Stimulated activated CD4-positive, alpha-beta T cell treated with anti-CD3 and anti-CD28 coated beads, Interleukin-1b, Interleukin-23, amount 100 ng/mL, for 48 hours (primary cell): ENCODE measurements at places on chromosomes 2 and 18.

DNA sequence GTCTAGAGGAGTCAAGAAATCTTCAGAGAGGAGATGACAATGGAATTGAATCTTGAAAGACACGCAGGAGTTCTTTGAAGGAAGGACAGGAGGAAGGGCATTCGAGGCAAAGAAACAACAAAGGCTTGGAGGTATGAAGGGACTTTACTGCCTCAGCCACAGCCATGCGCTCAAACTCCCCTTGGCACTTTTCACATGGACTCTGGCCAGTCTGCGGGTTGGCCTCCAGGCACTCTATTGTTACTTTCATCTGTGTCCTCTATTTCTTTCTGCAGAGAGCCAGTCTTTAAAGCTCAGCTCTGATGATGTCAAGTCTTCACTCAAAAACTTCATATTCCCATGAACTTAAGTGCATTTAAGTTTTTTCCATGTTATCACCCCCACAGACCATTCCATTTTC is 95.4 kb downstream of the ZAP70 start:
- no peak for DNase-seq

DNA sequence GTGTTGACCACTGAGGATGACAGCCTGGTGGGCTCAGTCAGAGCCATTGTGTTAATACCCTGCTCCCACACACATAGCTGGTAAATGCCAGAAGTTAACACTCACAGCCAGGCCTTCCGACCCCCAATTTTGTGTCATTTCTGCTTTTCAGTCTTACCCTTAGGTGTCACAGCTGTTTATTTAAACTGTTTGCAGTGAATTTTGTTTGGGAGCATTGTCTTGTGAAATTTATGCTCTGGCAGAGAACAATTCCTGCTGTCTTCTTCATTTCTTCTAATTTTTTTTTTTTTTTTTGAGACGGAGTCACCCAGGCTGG is 8.2 kb downstream of the LPIN1 start:
- DNase-seq = no peak

- no peak for DNase-seq
Observed at GRCh38 chr2:84958135-84959059, 12.6 kb upstream of the KCMF1 start.

DNA sequence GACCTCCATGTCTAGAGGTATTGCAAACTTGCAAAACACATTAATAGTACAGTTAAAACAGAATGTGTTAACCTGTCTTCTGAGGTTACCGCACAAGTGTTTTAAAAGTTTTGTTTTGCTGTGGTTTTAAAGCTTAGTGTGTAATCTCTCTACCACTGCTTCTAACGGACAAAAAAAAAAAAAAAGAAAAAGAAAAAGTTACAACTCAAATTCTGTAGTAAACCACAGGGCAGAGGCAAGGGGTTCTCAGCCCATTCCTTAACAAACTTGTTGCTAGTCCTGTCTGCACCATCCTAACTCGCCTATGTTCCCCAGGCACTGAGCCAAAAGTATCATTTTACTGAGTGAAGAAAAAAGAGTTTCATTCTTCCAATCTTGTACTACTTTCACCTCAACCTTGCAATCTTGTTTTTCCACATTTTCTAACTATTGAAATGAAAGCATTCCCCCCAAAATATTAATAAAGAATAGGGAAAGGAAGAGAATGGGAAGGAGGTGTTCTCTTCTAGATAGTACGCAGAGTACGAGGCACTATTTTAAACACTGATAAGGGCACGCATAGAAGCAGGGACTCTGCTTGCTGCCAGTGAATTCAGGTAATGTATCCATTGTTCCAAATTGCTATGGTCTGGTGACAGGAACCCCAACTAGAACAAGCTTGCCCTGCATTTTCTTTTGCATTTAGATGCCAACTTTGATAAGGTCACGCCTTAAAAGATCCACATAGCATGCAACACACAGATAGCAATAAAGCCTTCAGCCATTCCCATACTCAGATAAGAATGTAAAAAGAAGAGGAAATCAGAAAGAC is 47.1 kb downstream of the IKZF2 start:
- no peak for DNase-seq

DNA sequence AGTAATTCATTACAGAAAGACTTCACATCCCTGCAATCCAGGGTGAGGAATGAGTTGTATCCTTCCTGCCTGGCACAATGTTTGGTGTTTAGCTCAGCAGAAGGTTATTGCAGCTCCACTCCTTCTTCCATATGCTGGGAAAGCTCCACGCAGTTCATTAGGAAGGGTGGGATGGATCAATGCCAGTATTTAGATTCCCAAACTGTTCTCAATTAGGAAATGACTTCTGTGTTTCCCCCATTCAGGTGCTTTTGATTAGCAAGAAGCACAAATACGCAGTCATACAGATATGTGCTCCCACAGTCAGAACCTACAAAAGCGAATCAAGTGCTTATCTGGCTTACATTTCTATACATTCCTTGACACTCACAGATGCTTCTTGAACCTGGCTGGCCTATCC is 340.6 kb downstream of the NYAP2 start:
- no peak for DNase-seq

GRCh38 chr2:173680574-173680973 is 284.6 kb downstream of the SP3 start:
- DNase-seq = no peak

DNA sequence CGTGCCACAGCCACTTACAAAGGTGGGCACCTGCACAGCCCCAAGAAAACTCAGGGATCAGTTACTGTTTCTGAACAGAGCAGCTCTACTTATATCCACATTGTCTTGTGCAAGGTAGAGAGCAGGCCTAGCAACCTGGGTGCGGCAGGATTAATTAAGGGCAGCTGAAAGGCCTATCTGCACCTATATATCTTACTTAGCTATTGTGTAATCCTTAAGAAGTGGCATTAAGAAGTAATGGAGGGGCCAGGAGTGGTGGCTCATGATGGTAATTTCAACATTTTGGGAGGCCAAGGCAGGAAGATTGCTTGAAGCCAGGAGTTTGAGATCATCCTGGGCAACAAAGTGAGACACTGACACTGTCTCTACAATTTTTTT is 12.8 kb upstream of the ARL5A start:
- DNase-seq = no peak

DNA sequence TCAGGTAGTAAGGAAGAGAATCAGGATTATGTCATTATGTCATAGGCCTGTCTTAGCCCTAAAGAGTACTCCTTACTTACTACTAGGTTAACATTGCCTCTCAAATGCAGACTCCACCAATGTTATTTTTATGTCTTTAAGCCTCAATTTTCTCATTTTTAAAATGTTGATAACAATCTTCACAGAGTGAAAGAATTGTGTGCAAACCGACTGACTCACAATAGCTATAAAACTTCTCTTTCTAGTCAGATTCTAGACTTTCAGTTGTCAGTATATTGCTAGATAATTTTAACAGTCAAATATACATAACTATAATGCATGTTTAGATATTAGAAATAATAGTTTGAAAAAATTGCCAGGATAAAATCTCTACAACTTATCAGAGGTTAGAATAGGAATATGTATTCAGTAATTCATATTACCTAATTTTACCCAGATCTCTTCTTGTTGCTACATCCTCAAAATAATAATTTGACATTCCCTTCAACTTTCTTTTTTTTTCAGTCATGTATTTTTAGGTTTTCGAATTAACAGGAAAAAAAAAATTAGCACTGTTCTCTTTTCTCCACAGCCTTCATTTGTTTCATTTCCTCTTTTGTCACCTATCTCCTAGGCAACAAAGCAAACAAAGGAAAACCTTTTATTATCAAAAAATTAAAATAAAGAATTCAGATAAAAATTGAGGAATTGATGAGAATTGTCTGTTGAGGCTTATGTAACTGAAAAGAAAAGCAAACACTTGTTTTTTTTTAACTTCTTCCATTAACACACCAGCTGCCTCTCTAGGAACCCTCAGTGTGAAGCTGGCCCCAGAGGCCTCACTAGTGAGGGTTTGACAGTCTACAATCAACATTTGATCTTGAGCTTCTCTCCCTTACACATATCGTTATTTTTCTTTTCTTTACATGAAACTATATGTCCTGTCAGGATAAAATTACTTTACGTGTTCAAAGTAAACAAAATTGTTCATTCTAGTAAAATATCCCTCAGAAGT is 279.0 kb downstream of the CALCRL start:
- DNase-seq = no peak

- DNase-seq = no peak
Observed at GRCh38 chr2:240481720-240482119, 46.3 kb downstream of the GPC1 start.

DNA sequence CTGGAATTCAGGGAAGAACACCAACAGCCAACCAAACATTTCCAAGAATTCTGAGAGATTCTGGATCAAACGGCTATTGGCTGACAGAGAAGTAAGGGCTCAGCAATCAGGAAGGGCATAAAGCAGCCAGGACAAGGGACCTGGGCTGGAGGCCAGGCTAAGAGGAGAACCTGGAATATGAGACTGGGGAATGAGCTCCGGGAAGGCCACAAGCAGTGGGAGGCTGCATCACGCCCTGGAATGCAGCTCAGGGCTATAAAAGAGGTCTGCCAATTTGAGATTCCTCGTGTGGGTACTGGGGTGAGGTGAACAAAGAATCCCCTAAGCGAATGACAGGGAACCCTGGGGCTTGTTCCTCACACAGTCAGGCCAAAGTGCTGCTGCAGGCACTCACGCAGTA is 60.4 kb downstream of the ANO7 start:
- no peak for DNase-seq

GRCh38 chr2:43298500-43298899 is 72.1 kb upstream of the ZFP36L2 start:
- DNase-seq = no peak

- no peak for DNase-seq
Observed at GRCh38 chr18:23575309-23575651, 11.0 kb downstream of the NPC1 start.

DNA sequence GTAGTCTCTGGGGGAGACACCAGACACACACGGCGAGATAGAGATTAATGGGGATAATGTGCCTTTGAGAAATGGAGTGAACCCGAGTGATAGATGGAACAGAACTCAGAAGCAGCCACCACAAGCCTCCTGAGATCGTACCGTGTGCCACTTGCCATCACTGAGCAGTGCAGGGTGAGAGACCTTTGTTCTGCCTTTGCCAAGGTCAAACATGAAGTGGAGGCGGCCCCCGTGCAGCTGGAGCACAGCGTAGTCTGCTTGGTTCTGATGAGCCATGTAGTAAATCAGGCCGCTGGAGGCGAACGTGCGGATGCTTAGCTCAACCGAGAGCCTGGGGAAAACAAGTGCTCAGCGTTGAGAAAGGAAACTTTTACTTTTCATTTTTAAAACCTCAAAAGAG is 167.0 kb downstream of the LAMA1 start:
- DNase-seq = no peak

DNA sequence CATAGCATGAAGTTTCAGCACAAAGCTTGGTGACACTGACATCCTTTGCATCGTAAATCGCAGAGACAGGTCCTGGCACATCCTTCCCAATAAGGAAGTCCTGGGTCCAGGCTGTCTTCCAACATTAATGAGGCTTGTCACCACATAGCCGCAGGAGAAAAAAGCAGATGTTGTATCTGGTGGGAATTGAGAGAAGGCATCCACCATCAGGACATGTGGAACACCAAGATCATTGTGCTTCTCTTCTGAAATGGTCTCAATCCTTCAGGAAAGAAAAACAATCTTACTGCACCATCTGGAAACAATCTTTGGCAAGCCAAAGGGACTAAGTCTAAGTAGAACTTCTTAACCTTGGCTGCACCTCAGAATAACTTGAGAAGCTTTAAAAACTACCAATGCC is 119.0 kb upstream of the ARHGAP28 start:
- DNase-seq = no peak

GRCh38 chr2:2599441-2599840 is 268.4 kb upstream of the MYT1L start:
- DNase-seq = no peak

- DNase-seq = no peak
Observed at GRCh38 chr2:145091967-145092366, 572.0 kb upstream of the ZEB2 start.

DNA sequence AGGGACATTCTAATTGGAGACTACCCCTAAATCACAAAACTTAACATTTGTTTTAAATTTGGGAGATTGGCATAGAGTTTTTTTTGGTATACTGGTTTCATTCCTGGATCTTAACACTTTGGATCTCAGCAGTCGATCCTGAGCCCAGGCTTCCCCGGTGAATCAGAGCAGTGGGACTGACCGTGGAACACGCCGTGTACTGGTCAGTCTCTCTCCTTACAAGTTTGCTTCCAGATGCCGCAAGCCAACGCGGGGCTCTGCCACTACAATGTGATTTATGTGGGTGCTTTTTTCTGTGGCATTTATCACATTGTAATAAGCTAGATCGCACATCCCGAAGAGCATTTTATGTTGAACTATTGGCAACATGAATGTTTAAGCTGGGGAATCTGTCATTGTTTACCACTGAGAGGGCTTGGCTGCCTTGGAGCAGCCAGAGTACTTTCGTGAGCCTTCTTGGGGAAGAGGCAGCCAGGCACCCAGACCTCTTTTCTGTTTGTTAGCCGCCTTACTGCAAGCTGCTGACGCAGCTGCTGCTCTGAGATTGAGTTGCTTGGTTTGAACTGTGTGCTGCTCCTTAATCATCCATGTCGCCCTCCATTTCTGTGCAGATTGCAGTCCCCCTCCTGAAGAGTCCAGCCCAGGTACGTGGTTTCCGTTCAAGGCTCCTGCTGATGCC is 49.3 kb downstream of the COA5 start:
- DNase-seq = no peak

DNA sequence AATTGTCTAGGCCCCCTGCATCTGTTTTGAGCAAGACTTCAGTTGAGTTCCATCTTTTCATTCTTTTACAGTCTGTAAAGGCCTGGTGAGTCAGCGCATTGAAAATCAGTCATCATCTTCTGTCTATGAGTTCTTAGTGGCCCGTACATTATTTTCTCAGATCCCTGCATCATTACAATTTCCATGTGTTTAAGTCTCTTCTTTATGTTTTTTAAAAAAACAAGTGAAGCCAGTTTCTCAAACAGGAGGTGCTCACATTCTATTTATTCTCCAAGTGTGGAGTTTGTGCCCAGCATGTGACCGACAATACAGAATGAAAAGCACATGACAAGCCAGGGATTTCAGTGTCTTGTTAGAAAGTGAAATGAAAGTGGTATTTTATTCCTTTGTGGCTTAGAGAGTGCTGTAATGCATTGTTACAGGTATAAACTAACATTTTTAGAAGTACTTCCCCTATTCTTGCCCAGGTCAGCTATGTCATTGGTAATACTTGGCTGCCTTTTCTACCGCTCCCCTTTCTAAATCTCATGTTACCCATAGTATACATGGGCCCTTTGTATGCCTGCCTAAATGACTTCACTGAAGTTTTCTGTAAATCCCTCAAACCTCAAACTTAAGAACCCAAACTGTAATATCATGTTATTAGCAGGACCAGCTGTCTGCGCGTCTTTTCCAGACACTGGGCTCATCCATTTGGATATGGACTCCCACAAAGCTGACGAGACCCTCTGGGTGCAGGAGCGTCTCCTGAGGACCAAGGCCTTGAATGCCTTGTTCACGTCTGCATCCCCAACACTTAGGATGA is 67.6 kb downstream of the FEZ2 start:
- no peak for DNase-seq
